Spinal cord (tissue), 10 donors: ENCODE measurements at places on chromosomes 13 and 19.
A peak's percentile ranks its signal among the peaks of the same experiment; 100 is the strongest.

DNA sequence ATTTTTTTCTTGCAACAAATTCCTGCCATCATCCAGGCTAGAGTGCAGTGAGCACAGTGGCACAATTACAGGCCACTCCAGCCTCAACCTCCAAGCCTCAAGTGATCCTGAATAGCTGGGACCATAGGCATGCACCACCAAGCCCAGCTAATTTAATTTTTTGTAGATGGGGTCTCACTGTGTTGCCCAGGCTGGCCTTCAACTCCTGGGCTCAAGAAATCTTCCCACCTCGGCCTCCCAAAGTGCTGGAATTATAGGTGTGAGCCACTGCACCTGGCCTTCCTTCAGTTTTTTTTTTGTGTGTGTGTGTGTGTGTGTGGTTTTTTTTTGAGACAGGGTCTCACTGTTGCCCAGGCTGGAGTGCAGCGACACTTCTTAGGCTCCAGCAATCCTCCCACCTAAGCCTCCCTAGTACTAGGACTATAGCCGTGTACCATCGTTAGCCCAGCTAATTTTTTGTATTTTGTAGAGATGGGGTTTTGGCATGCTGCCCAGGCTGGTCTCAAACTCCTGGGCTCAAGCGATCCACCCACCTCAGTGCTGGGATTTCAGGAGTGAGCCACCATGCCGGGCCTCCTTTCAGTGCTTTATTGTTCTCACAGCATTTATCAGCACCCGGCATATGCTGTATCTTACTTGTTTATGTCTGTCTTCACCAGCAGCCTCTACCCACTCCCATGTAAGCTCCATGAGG, 5.9 kb upstream of the SRRM5 start:
- H3K27ac ChIP-seq, result no peak overlapping the region
- no peaks in the 10 kb centered on the region for H3K27me3 ChIP-seq
- H3K36me3 ChIP-seq, result peaks cover 52% of the 10 kb centered on the region
- no peak overlapping the region for H3K4me3 ChIP-seq
- H3K4me1 ChIP-seq, result peaks cover 3% of the 10 kb centered on the region
- no peak for DNase-seq

DNA sequence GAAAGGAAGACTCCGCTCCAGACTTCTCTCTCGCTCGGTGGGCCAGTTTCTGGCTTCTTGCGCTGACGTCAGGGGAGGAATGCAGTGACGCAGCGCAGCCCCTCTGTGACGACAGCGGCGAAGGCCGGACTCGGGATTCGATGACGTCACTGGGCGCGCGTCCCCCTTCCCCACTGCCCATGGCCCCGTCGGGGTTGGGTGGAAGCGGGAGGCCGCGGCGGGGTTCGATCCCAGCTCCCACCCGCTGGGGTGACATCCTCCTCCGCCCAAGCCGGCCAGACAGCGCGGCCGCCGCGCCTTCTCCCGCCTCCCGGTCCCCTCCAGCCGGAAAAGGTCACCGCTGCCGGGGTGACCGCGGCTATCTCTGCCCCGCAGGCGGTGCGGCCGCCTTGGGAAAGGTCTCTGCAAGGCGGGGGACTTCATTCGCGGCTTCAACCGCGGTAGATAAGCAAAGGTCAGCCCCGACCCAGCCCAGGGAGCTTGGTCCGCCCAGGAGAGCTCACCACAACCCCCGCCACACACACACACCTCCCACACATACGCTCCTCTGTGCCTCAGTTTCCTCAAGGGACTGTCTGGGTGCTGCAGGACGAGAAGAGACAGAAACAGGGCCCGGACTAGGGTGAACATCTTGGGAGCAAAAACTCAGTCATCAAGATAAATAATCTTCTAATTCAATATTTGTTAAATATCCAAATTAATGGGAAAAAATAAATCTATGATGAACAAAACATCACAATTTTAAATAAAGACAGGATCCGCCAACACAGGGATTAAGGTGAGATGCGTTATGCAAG, 844 bp upstream of the RFX1 start:
- peak overlapping the region; percentile 99 for H3K27ac ChIP-seq
- peaks cover 25% of the 10 kb centered on the region for H3K4me1 ChIP-seq
- no peak for DNase-seq
- no peaks in the 10 kb centered on the region for H3K36me3 ChIP-seq

- H3K4me3 ChIP-seq, result no peak overlapping the region
- H3K27me3 ChIP-seq, result no peaks in the 10 kb centered on the region
- no peaks in the 10 kb centered on the region for H3K36me3 ChIP-seq
- H3K27ac ChIP-seq, result no peak overlapping the region
These were observed 823.0 kb upstream of the GPC6 start for GRCh38 chr13:92403606-92404005.

DNA sequence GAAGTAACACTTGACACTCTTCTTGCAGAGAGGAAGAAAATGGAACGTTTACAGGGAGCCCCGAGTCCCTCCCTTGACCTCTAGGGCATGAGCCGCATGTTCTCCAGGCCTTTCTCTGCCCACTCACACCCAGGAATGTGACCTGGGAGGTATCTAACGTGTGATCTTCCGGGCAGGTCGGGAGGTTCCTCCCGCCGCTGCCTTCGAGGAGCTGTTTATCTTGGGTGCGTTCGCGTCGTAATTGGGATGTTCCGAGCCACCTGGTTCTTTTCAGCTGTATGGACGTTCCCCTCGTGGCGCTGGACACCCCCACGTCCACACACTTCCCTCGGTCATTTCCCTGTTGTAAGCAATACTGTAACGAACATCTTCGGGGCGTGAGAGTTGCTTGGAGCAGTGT, 13.6 kb downstream of the ARID3A start:
- H3K4me1 ChIP-seq, result peaks cover 40% of the 10 kb centered on the region
- peak overlapping the region; percentile 78 for H3K27ac ChIP-seq
- H3K36me3 ChIP-seq, result peaks cover 56% of the 10 kb centered on the region
- no peaks in the 10 kb centered on the region for H3K27me3 ChIP-seq

DNA sequence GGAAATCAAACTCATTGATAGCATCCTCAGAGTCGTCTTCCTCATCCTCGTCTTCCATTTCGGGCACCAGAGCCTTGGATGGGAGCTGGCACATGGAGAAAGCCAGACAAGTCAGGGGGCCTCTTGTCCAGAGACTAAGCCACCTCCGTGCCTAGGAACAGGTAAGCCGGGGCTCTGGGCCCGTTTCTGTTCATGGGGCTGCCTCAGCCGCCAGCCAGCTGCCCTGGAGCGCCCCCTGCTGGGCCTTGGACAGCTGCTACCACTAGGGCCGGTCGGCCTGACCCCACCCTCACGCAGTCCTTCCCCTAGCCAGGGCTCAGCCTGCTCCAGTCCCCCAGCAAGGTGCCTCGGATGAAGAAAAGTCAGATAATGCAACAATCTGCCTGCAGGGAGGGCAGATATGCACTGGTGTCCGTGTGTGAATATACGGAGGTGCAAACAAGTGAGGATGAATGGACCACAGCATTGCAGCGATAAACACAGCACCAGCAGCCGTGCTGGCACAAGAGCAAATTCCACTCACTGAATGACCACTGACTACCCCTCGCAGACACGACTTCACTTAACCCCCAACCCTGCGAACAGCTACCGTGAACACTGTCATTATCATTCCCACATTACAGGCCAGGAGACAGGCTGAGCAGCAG, 11.9 kb upstream of the PRKD2 start:
- no peak overlapping the region for H3K4me3 ChIP-seq
- no peak overlapping the region for H3K27ac ChIP-seq
- peaks cover 99% of the 10 kb centered on the region for H3K36me3 ChIP-seq

GRCh38 chr19:611481-611868, 21.8 kb downstream of the HCN2 start:
- peaks cover 72% of the 10 kb centered on the region for H3K36me3 ChIP-seq
- peak overlapping the region; percentile 25 for H3K27ac ChIP-seq
- DNase-seq, result no peak
- H3K4me1 ChIP-seq, result peaks cover 30% of the 10 kb centered on the region

DNA sequence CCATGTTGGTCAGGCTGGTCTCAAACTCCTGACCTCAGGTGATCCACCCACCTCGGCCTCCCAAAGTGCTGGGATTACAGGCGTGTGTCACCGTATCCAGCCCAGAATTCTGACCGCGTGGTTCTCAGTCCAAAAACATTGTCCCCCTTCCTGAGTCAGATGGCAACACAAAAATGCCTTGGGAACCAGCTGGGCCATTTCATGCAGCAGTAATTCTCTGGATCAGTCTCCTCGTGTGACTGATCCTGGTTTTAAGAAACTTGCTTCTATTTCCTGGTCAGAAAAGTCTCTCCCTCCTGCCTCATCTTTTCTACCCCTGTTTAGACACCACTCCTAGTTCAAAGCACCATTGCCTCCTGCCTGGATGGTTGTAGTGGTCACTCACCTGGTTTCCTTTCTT, 60.9 kb upstream of the USP29 start:
- H3K36me3 ChIP-seq, result no peaks in the 10 kb centered on the region
- H3K4me1 ChIP-seq, result peaks cover 3% of the 10 kb centered on the region
- H3K27ac ChIP-seq, result no peak overlapping the region
- DNase-seq, result no peak
- no peaks in the 10 kb centered on the region for H3K27me3 ChIP-seq
- H3K4me3 ChIP-seq, result no peak overlapping the region

GRCh38 chr19:3204646-3205275, 19.0 kb downstream of the NCLN start:
- H3K4me1 ChIP-seq, result no peaks in the 10 kb centered on the region
- H3K27me3 ChIP-seq, result no peaks in the 10 kb centered on the region
- no peak for DNase-seq
- H3K27ac ChIP-seq, result no peak overlapping the region
- peaks cover 99% of the 10 kb centered on the region for H3K36me3 ChIP-seq
- no peak overlapping the region for H3K4me3 ChIP-seq

DNA sequence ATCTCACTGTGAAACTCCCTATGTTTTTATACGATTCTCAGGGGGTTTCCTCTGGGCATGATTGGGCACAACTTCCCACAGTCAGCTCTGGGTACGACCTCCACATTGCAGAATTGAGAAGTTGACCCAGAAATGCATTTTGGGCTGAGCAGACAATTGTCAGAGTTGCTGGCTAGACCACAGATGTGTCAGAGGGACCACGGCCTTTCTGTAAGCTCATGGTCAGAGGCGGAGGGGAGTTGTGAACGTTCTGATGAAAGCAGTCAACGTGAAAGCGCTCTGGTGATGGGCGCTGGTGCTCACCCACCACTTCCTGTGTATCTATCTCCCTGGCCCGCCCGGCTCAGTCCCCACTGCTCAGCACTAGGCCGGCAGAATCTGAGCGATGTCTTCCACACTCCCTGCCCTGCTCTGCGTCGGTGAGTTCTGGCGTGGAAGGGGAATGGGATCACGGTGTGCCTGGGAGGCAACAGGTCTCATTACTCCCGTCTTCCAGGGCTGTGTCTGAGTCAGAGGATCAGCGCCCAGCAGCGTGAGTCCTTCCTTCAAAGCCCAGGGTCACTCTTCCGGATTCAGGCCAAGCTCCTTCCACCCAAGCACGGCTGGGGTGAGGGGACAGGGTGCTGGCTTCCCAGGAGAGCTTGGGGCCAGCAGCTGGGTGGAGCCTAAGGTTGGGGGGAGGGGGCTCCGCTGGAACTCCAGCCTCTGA, at the start of gene NCR1:
Gene NCR1, plus strand, starts transcription at position 346 of the 709 bp plus-strand sequence. Its CDS starts 40 bp downstream, at position 386.
- H3K4me3 ChIP-seq, result no peak within 1 kb of the TSS
- no peaks in the 10 kb centered on the region for H3K4me1 ChIP-seq
- DNase-seq, result no peak
- H3K36me3 ChIP-seq, result no peaks in the 10 kb centered on the region

- H3K36me3 ChIP-seq, result no peaks in the 10 kb centered on the region
- H3K4me1 ChIP-seq, result no peaks in the 10 kb centered on the region
- DNase-seq, result no peak
- no peak overlapping the region for H3K4me3 ChIP-seq
- H3K27me3 ChIP-seq, result no peaks in the 10 kb centered on the region
These were observed 10.6 kb upstream of the KIR2DL4 start for GRCh38 chr19:54792814-54793213.
